ENCODE measurements at places on chromosomes 3 and 15.

GRCh38 chr3:123764647-123765046 lies 119.5 kb downstream of the MYLK start:
- DNase-seq, result no peak

DNA sequence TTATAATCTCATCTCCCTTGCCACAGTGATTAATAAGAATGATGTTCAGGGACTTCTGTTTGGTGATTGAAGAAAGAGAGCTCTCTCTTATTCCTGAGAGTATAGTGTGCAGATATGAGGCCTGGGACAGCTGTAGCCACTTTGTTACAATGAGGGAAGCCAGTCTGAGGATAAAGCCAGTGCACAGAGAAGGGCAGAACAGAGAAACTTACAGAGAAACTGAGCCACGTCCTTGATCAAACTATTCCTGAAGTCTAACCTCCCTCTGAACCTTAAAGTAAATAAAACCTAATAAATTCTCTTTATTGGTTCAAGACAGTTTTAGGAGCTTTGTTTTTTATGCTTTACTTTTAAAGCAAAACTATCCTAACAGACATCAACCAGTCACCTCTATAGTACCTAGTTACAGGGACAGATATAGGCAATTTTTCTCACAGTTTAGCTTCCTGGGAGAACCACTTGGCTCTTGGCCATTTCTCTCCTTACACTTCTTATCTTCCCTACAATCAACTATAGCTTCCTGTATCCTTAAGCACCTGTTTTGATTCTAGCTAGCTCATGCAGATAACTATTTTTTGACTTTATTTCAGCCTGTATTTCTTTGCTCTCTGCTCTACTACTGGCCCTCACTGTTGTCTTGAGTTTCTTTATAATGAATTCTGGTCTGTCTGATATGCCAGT lies 284.4 kb downstream of the SHQ1 start:
- no peak for DNase-seq

DNA sequence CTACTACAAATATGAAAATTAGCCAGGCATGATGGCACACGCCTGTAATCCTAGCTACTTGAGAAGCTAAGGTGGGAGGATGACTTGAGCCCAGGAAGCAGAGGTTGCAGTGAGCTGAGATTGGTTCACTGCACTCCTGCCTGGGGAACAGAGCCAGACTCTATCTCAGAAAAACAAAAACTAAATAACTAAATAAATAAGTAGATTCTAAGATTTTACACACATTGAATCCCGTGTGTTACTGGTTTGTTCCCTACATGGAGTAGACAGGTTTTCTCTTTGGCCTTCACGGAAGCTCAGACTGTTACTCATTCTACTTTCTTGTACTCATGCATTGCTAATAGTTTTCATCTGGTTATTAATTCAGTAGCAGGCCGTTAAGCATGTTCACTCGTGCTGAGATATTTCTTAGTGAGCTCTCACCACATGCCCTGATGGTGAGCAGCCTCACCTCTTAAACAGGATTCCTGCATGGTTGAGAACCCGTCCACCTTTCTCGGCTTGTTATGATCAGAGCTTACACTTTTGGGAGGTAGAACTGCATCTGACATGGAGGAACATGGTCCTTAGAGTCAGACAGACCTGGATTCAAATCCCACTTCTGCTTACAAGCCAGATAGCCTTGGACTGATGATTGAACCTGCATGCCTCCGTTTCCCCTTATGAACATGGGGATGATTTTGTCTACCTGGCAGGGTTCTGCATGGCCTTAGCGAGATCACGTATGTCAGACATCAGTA lies 49.1 kb downstream of the CMTM7 start:
- no peak for DNase-seq

DNA sequence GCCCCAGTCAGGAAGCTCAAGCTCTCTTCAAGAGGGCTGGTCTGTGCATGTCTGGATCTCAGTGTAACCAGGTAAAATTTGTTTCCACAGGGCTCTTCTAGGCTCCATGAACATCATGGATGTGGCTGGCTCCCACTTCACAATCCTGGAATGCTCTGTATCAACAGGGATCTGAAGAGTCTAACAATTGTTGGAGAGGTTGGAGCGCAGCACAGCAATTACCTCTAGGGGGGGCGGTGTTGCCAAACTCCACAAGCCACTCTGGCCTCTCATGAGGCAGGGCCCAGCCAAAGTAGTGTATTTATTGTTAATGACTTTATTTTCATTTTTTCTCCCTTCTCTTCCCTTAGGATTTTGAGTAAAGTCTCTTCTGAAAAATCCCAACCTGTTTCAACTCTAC lies 6.1 kb upstream of the EIF2B5 start:
- peak; percentile 21 for DNase-seq

DNA sequence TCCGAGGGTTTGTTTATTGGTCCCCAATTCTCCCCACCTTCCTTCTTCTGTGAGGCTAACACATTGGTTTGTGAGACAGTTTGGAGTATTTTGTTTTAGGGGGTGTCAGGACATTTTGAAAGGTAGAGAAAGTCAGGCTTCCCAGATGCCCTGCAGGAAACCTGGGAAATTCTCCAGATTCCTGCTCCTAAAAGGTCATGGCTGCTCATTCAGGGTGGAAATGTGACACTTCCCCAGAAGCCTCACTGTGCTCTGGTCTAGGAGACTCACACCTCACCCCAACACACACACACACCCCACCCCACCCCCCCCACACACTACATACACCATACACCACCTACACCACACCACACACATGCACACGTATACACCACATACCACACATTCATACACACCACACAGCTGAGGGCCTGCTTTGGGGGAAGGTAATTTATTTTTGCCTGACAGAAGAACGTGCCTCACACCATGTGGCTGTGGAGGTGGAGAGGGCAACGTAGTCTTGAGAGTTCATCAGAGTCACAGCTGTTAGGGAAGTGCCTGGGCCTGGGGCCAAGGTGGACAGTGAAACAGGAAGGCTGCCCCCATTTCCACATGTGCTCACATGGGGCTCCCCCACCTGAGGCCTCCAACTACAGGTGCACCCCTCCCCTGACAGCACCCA lies 40.4 kb upstream of the LIMD1 start:
- DNase-seq, result no peak

- no peak for DNase-seq
Observed at GRCh38 chr3:114447545-114447944, 153.7 kb downstream of the TIGIT start.

DNA sequence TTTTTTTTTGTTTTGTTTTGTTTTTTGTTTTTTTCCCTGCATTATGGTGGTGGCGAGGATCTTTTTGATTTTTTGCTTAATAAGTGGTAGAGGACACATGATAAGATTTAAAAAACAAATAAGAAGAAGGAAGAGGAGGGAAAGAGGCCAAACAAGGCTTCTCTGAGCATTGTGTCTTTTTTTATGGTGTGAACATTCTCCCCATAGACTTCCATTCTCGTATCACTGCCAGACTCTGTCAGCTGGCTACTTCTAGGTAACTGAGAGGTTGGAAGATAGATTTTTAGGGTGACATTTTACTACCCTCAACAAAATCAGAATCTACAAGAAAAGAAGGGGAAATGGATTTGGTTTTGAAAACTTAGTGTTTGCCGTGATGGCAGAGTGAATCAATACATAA lies 3.8 kb downstream of the NLGN1 start:
- DNase-seq, result no peak
